ENCODE measurements at places on chromosomes 1 and 21. TPM values are rescaled to one million over a fixed set of nuclear protein-coding genes. Genes with fewer than 3 reads are reported as not detected.
A peak's percentile ranks its signal among the peaks of the same experiment; 100 is the strongest.

Gene TTC3
- 202 TPM for total RNA-seq

Gene PTPRC
- 4.7 TPM for total RNA-seq

Gene OR2T11
- not detected for total RNA-seq

Gene KRTAP21-2
- not detected for total RNA-seq

Gene MRAP
- not detected for total RNA-seq

Gene CLCA2
- total RNA-seq, result not detected

Gene GPX7
- total RNA-seq, result 146 TPM

- H3K4me3 ChIP-seq, result no peak overlapping the region
- no peaks in the 10 kb centered on the region for H3K27me3 ChIP-seq
- no peak for DNase-seq
- no peak overlapping the region for H3K27ac ChIP-seq
- no peaks in the 10 kb centered on the region for H3K4me1 ChIP-seq
- peaks cover 16% of the 10 kb centered on the region for H3K36me3 ChIP-seq
Observed at GRCh38 chr21:26834181-26834905, 10.9 kb downstream of the ADAMTS1 start.

- H3K4me1 ChIP-seq, result peaks cover 24% of the 10 kb centered on the region
- peaks cover 2% of the 10 kb centered on the region for H3K36me3 ChIP-seq
- H3K27me3 ChIP-seq, result peaks cover 1% of the 10 kb centered on the region
- H3K27ac ChIP-seq, result no peak overlapping the region
- DNase-seq, result no peak
Observed at GRCh38 chr1:53069663-53070327, 7.8 kb downstream of the PODN start.

DNA sequence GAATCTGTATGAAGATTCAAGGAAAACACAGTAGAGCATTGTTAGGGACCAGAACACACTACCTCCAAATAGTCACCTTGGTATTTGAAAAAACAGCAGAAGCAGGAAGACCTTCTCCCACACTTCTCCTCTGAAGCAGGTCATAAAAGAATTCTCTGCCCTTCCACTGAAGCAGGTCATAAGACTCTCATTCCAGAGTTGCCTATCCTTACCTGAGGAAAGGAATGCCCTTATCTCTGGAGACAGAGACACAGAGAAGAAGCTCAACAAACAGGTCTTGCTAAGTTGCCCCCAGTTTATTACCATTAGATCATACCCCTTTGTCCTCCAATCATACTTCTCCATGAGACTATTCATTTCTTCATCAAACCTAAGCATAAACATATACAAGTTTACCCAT lies 225.8 kb upstream of the TNR start:
- no peaks in the 10 kb centered on the region for H3K4me1 ChIP-seq
- no peak for DNase-seq
- H3K27me3 ChIP-seq, result no peaks in the 10 kb centered on the region

DNA sequence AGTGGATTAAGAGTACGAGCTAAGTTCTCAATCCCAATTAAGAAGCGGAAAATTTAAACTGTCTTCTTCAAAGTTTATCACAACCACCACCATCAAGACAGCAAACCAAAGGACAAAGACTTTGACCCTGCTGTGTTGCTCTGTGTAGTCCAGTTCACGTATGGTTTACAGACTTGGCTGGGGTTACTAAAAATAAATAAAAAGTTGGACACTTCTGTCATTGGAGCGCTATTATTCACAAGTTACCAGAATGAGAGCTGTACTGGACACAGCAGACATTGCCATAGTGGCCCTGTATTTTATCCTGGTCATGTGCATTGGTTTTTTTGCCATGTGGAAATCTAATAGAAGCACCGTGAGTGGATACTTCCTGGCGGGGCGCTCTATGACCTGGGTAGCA lies 21.6 kb downstream of the MRPS6 start:
- no peak overlapping the region for H3K27ac ChIP-seq
- no peak overlapping the region for H3K4me3 ChIP-seq
- peaks cover 22% of the 10 kb centered on the region for H3K36me3 ChIP-seq

DNA sequence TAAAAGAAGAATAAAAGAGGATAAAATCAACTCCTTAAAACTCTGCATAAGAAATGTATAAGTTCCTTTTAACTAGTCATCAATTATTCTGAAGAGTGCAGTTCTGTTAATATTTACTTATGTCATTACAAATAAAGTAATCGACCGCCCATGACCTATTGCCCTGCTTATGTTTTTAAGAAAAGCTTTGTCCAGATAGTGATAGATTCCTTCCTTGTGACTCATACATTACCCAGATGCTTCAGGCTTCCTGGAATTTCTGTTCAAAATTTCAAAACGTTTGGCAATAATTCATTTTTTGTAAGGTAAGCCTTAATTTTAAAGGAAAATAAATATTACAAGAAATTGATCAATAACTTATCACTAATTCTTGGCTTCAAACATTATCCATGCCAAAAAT lies 918.2 kb upstream of the ADGRL2 start:
- no peaks in the 10 kb centered on the region for H3K27me3 ChIP-seq
- peak; percentile 23 for DNase-seq
- no peak overlapping the region for H3K4me3 ChIP-seq

- peak overlapping the region; percentile 95 for H3K4me3 ChIP-seq
- peaks cover 27% of the 10 kb centered on the region for H3K4me1 ChIP-seq
- H3K27me3 ChIP-seq, result peaks cover 15% of the 10 kb centered on the region
Observed at GRCh38 chr1:169106921-169107602, 572 bp downstream of the ATP1B1 start.

GRCh38 chr1:19616489-19616888 lies 27.6 kb upstream of the NBL1 start:
- no peak overlapping the region for H3K4me3 ChIP-seq
- H3K4me1 ChIP-seq, result peaks cover 13% of the 10 kb centered on the region
- H3K36me3 ChIP-seq, result peaks cover 20% of the 10 kb centered on the region
- no peak for DNase-seq

DNA sequence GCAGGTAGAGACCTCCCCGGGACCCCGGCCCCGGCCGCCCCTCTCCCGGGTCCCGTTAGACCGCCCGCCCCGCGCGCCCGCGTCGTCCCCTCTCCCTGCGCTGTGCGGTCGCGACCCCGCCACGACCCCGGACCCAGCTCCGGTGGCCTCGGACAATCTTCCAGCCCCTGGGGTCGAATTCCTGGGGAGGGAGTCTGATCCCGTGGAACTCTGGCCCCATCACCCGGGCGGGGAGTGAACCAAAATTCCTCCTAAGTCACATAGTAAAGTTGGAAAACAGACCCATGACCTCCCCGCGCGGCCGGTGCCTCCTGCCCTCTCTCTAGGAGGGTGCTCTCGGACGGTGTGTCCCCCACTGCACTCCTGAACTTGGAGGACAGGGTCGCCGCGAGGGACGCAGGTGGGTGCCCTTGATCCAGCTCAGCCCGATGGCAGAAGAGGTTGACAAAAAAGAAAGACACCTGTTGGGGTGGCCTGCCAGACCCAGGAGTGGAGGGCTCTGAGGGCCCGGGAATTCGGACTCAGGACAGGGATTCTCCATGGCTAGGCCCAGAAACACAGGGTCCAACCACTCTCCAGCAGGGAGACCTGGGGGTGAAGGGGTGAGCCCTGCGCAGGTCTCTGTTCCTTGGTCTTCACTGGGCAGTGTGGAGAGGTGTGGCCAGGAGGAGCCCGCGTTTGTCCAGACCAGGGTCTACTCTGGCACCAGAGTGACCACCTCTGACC lies 451 bp downstream of the ADAMTSL4 start:
- peak; percentile 68 for DNase-seq
- peak overlapping the region; percentile 51 for H3K4me3 ChIP-seq
- peaks cover 47% of the 10 kb centered on the region for H3K4me1 ChIP-seq
- H3K27ac ChIP-seq, result peak overlapping the region; percentile 87
- H3K27me3 ChIP-seq, result peaks cover 2% of the 10 kb centered on the region
- peaks cover 18% of the 10 kb centered on the region for H3K36me3 ChIP-seq

- no peak overlapping the region for H3K4me3 ChIP-seq
- H3K27me3 ChIP-seq, result no peaks in the 10 kb centered on the region
- DNase-seq, result no peak
Observed at GRCh38 chr21:34722684-34723300, 54.0 kb downstream of the CLIC6 start.

DNA sequence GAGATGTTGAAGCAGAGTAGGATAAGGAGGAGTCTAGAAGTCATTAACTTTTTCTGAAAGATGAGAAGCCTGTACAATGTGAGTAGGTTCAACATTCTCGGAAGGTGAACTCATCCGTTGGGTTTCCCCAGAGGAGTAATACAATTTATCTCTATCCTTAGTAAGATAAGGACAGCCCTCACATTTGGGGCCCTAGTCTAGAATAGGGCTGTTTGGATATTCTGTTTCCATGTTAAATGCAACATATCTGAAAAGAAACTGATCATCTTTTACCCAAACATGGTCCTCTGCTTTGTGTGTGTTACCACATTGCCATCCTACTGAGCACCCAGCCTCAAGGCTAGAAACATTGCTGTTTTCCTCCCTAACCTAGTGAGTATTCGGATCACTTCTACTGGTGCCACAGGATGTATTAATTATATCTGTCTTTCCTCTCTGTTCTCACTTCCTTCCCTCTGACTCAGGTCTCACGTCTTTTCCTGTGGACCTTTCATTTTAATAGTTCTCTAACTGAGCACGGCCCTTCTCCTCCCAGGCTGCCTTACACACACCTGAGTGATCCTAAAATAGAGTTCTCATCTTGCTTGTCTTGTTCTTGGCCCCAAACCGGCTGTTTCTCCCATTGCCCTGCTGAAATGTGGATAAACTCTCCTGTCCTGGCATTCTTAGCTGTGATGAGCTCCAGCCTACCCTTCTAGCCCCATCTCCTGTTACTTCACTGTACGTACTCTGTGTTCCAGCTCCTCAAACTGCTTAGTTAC lies 91.7 kb downstream of the CDC14A start:
- H3K4me1 ChIP-seq, result no peaks in the 10 kb centered on the region
- H3K27ac ChIP-seq, result no peak overlapping the region
- no peaks in the 10 kb centered on the region for H3K27me3 ChIP-seq
- H3K4me3 ChIP-seq, result no peak overlapping the region
- DNase-seq, result peak; percentile 41

- no peak overlapping the region for H3K4me3 ChIP-seq
- peaks cover 3% of the 10 kb centered on the region for H3K36me3 ChIP-seq
- H3K27ac ChIP-seq, result no peak overlapping the region
- no peak for DNase-seq
Observed at GRCh38 chr1:2375246-2375922, 16.0 kb downstream of the MORN1 start.

DNA sequence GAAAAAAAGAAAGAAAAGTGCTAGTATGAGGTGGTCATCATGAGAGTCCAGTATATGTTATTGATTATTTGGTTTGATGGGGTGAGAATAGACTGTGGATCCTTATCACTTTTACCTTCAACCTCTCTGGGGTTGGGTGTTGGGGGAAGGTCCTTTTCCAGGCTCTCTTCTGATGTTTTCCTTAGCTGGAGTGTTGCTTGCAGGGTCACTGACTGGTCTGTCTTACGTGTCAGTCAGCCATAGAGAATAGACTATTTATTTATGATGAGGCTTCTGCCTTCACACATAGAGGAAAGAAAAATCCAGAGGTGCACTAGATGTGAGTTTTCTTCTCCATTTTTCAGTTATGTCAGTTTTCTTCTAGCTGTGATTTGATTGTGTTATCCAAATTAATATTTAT lies 36.5 kb downstream of the MAP3K21 start:
- DNase-seq, result no peak
- H3K27me3 ChIP-seq, result peaks cover 6% of the 10 kb centered on the region
- no peaks in the 10 kb centered on the region for H3K36me3 ChIP-seq

DNA sequence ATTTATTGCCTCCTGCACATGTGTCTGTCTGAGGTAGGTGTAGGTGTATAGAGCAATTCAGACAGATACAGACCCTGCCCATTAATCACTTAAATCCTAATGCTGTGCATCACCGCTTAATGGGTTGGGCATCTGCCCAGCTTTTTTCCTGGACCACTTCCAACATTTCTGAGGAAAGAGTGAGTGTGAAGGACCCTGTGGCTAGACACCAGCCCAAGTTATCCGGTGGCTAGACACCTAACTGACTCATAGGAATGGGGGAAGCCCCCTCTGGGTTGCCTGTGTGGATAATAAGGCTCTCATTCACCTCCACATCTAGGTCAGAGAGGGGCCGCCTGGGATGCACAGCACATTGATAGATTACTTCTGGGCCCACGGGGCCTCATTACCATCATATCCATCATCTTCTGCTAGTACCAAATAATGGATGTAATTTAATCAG lies 121.1 kb upstream of the RAVER2 start:
- DNase-seq, result no peak
- H3K27ac ChIP-seq, result no peak overlapping the region
- H3K4me1 ChIP-seq, result peaks cover 7% of the 10 kb centered on the region
- H3K27me3 ChIP-seq, result no peaks in the 10 kb centered on the region
- no peak overlapping the region for H3K4me3 ChIP-seq
- no peaks in the 10 kb centered on the region for H3K36me3 ChIP-seq

GRCh38 chr21:43899307-43900077 lies 34.5 kb downstream of the AGPAT3 start:
- no peak overlapping the region for H3K27ac ChIP-seq
- no peak for DNase-seq
- H3K4me1 ChIP-seq, result peaks cover 15% of the 10 kb centered on the region
- H3K36me3 ChIP-seq, result peaks cover 13% of the 10 kb centered on the region
- no peak overlapping the region for H3K4me3 ChIP-seq

- H3K27me3 ChIP-seq, result no peaks in the 10 kb centered on the region
- no peak overlapping the region for H3K4me3 ChIP-seq
- H3K4me1 ChIP-seq, result no peaks in the 10 kb centered on the region
- no peak for DNase-seq
Observed at GRCh38 chr1:75035536-75035935, 98.7 kb upstream of the LHX8 start.

DNA sequence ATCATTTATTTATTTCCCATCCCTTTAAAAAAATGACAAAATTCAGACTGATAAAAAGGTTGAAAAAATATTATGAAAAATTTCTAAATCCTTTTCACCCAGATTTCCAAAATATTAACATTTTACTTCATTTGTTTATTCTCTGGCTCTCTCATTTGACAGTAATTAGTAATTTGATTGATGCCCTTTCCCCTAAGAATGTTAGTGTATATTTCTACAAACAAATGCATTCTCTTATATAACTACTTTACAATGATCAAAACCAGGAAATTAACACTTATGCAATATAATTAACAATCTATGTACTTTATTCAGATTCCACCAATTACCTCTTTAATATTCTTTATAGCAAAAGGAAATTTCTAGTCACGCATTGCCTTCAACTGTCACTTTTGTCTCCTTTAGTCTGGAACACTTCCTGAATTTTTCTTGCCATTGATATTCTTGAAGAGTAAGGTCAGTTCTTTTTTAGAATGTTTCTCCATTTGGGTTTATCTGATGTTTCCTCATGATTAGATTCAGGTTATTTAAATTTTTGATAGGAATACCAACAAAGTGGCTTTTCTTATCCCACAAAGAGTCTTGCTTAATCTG lies 3.9 kb downstream of the CD53 start:
- no peaks in the 10 kb centered on the region for H3K27me3 ChIP-seq
- H3K27ac ChIP-seq, result no peak overlapping the region
- no peaks in the 10 kb centered on the region for H3K36me3 ChIP-seq

Measured in muscle of leg (tissue), 16 donors.